ENCODE measurements at places on chromosomes 4 and X. TPM values are rescaled to one million over a fixed set of nuclear protein-coding genes. Genes with fewer than 3 reads are reported as not detected.

DNA sequence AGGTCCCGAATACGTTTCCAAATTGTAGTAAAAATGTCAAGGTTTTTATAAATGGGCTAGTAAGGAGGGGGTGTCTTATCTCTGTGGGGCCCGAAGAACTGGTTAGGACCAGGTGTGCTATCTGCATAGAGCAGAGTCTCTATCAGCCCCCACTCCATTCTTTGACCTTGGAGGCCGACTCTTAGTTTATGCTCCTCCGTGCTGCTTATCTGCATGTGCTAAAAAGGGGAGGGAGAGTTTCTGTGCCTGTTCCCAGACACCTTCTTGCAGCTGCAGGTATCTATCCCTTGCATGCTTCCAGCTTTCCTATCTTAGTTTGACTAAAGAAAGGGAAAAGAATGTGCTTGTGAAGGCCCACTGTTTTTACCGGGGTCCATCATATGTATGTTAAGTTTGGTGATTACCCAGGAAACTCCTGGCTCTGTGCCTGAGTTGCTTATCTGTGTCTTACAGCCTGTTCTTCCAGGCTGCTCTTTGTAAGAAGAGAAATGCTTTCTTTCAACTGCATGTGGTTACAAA is 28.6 kb upstream of the NAF1 start:
- no peak for DNase-seq

HSFX4 gene
- not detected for total RNA-seq

DNA sequence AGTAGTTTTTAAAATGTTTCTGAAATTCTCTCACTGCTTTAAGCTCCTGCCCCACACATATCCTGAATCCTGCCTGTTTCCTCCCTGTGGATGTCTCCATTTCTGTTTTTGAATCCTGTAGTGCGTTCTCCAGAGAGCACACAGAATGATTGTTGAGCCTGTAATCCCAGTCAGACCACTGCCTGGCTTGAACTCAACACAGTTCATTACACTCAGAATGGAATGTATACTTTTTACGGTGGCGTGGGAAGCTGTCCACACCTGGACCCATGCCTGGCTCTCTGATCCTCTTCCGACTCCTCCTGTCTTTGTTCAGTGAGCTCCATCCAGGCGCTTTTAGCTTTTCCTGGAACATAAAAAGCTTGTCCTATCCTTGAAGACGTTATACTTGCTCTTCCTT is 1217.0 kb upstream of the PRKX start:
- DNase-seq, result no peak

DNA sequence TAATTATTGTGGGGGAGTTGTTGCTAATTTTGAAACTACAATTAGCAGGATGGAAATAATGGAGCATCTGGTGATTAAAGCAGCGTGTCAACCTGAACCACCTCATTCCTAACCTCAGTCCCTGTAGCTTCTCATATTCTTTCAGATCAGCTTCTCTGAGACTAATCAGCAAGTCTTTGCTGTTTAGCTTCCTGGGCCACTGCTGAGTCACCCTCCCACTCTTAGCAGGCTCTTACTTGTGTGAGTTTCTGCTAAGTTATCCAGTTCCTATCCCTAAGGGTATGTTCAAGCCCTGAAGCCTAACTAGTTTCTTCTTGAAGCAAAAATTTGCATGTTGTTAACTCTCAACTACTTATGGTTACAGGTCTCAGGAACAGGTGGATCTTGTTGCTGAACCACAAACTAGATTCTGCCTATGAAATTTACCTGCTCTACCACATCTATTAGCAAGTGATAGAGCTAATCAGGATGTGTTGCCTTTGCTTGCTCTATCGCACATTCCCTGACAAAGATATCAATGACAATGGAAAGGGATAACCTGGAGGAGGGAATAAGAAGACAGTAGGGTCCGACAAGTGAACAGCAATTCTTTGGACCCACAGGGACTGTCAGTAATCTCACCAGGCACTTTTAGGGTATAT is 134.2 kb downstream of the EIF4E start:
- no peak for DNase-seq

DNA sequence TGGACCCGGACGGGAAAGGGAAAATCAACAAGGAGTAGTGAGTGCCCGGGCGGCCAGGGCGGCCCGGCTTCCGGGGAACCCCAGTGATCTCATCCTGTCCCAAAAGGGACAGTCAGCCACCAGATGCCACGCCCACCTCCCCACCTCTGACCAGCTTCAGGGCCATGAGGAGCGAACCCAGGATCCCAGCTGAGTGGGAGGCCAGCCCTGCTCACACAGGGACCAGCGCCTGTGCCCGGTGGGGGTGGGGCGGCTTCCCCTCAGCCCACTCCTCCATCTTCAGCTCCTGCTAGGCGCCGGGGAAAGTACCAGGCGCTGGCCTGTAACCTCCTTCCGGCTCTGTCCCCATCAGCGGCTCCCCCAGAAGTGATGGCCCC is 6.2 kb downstream of the MYL5 start:
- DNase-seq, result peak; percentile 74

FGF5 gene
- total RNA-seq, result not detected

GRCh38 chr4:42515156-42515884 is 118.0 kb downstream of the SHISA3 start:
- DNase-seq, result no peak

GRCh38 chr4:169557061-169557636 is 55.2 kb downstream of the NEK1 start:
- DNase-seq, result no peak

DNA sequence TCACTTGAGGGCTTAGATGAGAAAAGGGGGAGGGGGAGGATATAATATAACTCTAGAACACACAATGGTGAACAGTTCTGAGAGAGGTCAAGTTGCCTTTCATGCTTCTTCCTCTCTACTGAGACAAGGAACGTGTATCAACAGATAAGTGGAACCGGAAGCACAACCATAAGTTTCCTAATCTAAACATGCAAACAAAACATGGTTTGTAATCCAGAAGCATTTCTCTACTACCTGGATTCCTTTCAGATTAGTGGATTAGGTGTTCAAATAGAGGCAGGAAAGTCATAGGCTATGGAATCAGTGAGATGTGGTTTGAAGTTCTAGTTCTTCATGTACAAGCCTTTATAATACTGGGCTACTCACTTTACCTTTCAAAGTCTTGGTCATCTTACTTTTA is 460.6 kb downstream of the IDS start:
- DNase-seq, result no peak

TXK gene
- total RNA-seq, result not detected

DNA sequence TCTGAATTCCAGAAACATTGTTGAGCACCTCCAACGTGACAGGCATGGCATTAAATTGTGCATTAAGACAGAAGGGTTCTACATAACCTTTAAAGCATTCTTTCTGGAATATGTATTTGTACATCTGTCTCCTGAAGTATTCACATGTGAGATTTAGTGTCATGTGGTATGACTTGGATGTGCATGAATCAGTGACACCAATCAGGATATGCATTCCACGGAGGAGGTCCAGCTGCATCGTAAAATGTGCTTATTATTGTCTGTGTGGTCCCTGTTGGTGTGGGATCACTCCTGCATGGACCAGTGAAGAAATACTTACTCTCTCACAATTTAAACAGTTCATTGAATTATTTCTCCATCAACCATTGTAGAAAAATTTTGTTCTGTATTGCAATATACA is 149.0 kb downstream of the MID1 start:
- DNase-seq, result no peak

- no peak for DNase-seq
Observed at GRCh38 chr4:68895561-68896198, 55.9 kb downstream of the UGT2A3 start.

MTNR1A gene
- total RNA-seq, result 0.50 TPM

GRCh38 chrX:119880552-119881437 is 9.2 kb downstream of the NDUFA1 start:
- DNase-seq, result no peak

- no peak for DNase-seq
Observed at GRCh38 chrX:118802857-118803256, 20.8 kb upstream of the ZCCHC12 start.

SMIM31 gene
- not detected for total RNA-seq

TBX22 gene
- total RNA-seq, result 0.33 TPM

CDKL2 gene
- 1.4 TPM for total RNA-seq

POU4F2 gene
- total RNA-seq, result not detected

GRCh38 chr4:142156256-142156655 is 519.9 kb downstream of the IL15 start:
- DNase-seq, result no peak

DNA sequence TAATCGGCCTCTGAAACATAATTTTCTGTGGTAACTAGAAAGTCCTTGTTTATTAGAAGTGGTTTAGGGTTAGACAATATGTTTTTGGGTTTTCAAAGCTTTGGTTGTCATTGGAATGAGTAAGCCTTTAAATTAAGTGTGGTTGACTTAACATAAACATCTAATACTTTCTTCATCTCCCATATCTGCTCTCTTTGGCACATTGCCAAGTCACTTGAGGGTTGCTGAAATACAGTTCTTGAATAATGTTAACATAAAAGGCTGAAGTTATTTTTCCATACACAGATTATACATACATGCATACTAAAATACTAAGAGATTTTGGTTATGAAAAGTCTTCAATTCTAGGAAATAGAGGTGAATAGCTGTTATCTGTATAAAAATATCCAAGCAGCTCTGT is 241.7 kb upstream of the BMP3 start:
- no peak for DNase-seq

STPG2 gene
- not detected for total RNA-seq

PAGE2B gene
- total RNA-seq, result not detected

NOX1 gene
- total RNA-seq, result not detected

- DNase-seq, result no peak
Observed at GRCh38 chr4:89077761-89078160, 20.8 kb upstream of the FAM13A start.

DNA sequence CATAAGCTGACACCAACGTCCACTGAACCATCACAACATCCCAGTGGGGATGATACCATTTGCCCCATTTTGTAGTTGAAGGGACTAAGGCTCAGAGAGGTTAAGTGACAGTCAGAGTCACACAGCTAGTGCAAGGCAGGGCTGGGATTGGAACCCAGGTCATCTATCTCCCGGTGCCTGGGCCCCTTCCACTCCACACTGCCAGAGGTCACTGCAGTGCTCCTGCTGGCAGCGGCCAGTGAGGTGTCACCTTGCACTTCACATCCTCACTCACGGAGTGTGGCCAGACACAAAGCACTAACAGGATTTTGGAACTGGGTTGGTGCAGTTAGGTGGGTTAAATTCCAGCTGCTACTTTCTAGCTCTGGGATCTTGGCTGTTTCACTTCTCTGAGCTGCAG is 118.7 kb downstream of the ENPP6 start:
- DNase-seq, result no peak

HTN3 gene
- total RNA-seq, result not detected

- no peak for DNase-seq
Observed at GRCh38 chr4:89434364-89434988, 126.9 kb upstream of the GPRIN3 start.

GRCh38 chr4:37685161-37685822 is 884 bp downstream of the RELL1 start:
- no peak for DNase-seq

SLC4A4 gene
- total RNA-seq, result 1.2 TPM

- DNase-seq, result peak; percentile 32
Observed at GRCh38 chr4:8303485-8304281, 34.1 kb downstream of the HTRA3 start.

- no peak for DNase-seq
Observed at GRCh38 chr4:5804656-5805055, 88.2 kb downstream of the CRMP1 start.

- DNase-seq, result no peak
Observed at GRCh38 chr4:20554134-20554533, 146.1 kb upstream of the PACRGL start.

- DNase-seq, result no peak
Observed at GRCh38 chrX:9293903-9294302, 171.0 kb upstream of the TBL1X start.

NPY2R gene
- total RNA-seq, result 0.41 TPM

DNA sequence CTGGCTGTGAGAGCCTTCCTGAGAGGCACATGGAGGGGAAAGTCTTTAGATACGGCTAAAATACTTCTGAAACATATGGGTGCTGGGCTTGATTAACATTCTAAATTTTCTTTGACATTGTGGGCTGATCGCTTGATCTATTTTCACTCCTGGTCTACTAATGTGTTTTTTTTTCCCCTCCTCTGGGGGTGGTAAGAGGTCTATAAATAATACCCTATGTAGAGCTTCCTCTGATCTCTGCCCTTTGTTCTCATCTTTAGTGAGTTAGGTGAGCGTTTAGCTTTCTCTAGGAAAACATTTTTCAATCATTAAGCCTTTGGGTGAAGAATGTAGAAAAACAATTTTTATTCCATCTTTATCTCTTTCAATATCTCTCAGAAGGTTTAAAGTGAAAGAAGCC is 9.8 kb downstream of the SLC4A4 start:
- DNase-seq, result no peak

DNA sequence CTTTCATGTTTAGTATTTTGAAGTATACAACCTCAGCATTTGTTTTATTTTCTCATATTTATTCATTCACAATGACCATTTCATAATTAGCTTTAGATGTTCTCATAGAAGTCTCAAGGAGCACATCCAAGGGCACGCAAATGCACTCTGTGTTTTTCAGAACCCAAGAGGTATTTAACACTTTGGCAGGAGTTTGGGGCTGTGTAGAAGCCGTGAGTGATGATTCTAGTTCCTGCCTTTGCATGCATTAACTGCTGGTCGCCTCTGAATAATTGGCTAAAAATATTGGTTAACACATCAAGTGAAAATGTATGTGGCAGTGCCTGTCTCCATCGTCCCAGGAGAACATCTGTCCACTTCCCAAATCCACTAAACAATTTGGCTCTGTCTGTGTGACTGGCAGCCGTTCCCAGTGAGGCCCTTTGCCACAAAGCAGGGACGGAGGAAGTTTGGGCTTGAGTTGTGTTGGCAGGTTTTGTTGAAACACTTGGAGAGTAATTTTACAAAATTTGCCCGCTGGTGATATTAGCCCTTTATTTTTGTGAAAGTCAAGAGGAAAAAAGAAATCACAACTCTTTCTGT is 730.7 kb upstream of the SLIT2 start:
- no peak for DNase-seq

DNA sequence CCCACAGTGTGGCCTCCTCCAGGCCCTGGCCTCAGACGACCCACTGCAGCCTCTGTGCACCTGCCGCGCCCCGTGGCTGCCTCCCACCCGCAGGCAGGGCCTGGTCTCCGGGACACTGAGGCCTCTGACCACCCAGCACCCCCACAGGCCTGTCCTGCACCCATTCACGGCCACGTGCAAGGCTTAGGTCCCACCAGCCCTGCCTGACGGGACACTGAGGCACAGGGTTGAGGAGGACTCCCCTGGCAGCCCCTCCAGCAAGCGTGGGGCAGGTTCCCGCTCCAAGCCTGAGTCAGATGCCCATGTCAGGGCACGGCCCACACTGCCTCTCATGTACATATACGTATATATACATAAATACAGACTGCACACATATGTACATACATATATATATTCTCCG is 23.5 kb downstream of the NELFA start:
- no peak for DNase-seq

GRCh38 chr4:153788413-153789276 is at the start of gene SFRP2:
TSS of gene SFRP2 (minus strand) at chr4:153789083. CDS start at chr4:153788835, 248 bp downstream.
- peak; percentile 84 for DNase-seq

DNA sequence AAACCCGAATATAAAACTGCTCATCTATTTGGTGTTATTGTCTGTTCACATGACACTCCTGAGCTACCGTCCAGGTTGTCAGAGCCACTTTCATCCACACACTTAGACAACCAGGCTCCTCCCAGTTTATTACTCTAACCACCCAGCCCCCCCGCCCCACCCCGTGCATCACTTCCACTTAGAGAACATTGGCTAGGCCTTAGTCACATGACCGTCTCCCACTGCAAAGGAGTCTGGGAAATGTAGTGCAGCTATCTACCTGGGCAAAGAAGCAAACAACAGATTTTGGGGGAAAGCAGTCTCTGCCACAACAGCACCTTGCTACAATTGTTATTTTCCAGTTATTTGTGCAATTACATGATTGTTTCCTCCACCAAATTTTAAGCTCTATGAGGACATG is 57.6 kb upstream of the RBPJ start:
- no peak for DNase-seq
